ENCODE measurements at places on chromosomes 16 and 17.

- no peak for DNase-seq
These were observed 81.1 kb downstream of the ADAMTS18 start for GRCh38 chr16:77353587-77354263.

- no peak for DNase-seq
These were observed 686.2 kb downstream of the KCNJ2 start for GRCh38 chr17:70855401-70856054.

- no peak for DNase-seq
These were observed at the start of gene EVI2B for GRCh38 chr17:31313982-31314781. Gene EVI2B, minus strand, starts transcription at chr17:31314054. Its CDS starts 8,445 bp downstream, at chr17:31305609.

- DNase-seq: no peak
These were observed 36.3 kb downstream of the MYO18A start for GRCh38 chr17:29143894-29144293.

DNA sequence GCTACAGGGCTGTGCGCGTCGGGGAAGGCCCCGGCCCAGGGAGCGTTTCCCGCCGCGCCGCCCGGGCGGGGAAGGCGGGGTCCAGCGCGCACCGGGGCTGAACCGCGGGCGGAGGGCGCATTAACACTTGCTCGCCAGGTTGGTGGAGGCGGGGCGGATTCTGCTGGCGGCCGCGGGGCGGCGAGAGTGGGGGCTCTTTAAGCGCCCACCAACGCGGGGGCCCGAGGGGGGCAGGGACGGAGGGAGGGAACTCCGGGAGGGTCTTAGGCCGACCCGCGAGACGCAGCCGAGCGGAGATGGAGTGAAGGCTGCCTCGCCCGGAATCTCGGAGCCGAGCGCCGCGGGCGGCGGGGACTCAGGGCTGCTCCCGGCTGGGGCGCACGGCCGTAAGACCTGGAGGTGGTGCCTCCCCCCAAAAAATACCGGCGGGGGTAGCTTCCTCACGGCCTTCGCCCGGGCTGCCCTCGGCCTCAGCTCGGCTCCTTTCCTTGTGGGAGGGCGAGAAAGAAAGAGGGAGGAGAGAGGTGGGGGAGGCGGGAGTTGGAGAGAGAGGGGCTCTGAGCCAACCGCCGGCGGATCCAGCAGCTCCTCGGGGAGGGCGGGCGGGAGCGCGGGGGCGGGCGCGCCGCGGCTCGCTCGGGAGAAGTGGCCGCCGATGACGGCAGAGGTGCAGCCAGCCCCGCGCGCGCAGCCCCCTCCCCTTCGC, 415 bp upstream of the FOXF1 start:
- DNase-seq: no peak

DNA sequence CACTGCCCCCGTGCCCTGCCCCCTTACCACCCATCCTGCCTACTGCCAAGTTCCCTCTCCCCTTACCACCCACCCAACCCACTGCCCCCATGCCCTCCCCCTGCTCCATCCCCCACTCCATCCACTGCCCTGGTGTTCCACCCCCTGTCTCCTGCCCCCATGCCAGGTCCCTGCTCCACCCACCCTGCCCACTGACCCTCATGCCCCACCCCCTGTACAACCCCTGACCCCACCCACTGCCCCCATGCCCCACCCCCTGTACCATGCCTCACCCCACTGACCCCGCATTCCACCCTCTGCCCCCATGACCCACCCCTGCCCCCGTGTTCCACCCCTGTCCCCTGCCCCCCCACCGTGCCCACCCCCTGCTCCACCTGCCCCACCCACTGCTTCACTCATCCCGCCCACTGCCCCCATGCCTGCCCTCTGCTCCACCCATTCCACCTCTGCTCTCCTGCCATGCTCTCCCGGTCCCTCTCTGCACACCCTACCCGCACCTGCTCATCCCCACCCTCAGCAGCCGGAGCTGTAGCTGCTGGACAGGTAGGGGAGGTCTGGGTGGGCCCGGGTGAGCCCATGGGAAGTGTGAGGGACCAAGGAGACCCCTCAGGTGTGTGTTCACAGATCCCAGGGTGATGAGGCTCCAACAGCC, 7.4 kb upstream of the FN3KRP start:
- no peak for DNase-seq

GRCh38 chr17:63538693-63539595, 11.3 kb upstream of the DCAF7 start:
- no peak for DNase-seq

DNA sequence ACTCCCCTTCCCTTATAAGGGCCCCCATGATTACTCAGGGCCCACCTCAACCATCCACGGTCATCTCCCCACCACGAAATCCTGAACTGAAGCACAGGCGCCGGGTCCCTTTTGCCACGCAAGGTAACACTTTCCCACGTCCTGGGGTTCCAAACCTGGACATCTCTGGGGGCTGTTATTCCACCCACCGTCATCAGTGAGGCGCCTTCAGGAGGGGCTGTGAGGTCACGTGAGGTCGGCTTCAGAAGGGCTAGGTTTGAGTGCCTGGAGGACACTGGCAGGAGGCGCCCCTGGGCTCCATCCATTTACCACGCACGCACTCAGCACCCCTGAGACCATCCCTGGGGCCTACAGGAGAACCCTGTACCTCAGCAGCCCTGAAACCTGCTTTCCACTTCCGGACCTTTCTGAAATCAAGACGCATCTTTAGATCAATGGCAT, 4.1 kb downstream of the CD2BP2 start:
- no peak for DNase-seq

DNA sequence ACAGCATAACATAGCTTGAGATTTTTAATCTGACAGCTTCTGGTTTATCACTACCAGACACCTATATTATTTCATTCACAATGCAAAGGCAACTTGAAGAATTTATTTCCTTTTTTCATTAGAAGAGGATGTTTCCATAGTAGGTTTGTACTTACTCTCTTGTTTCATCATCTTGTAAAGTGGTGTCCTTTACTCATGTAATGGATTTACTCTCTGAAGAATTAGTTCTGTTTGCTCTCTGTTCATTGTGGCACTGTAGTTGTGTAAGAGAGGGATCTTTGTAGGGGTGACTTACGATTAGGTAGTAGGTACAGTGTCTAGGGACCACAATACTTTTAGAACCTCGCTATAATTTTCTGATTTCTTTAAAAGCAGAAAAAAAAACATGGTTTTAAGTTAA, 256.1 kb downstream of the BCAS3 start:
- no peak for DNase-seq

DNA sequence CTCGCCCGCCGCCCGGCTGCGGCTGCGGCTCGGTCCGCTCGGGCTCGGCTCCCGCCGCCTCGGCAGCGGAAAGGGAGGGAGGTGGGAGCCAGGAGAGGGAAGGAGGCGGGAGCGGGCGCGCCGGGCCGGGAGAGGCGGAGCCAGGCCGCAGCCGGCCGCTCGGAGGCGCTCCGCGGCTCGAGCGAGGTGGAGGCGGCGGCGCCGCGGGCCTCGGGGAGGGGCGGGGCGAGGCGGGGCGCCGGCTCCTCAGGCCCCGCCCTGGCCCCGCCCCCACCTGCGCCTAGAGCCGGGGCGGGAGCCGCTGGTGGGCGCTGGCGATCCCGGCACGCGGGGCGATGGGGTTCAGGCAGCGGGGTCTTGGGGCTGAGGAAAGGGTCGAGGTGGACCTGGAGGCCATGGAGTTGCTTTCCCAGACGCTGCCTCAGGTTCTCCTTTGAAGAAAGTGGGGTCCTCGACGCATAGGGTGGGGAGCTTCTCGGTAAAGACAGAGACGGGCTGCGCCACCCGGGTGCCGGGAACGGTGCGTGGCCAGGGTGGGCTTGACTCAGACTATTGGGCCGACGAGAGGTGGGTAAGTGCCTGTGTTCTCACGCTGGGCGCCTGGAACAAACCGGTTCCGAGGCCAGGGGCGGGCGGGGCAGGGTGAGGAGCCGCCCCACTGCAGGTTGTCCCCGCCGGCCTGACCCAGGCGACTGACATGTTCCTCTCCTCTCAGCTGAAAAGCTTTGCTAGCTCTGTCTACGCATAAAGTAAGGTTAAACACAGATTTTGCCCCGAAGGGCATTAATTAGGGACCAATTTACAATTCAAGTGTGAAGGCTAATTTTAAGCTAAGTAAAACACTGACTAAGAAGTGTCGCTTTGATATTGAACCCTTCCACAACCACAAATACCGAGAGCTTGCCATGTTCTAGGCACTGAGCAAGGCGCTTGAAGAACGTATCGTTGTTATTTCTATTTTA, at the start of gene CMTM4:
Gene CMTM4 (minus strand): TSS at position 75 of the 962 bp plus-strand sequence. CDS start 218 bp downstream, outside the sequence.
- DNase-seq: peak; percentile 76

DNA sequence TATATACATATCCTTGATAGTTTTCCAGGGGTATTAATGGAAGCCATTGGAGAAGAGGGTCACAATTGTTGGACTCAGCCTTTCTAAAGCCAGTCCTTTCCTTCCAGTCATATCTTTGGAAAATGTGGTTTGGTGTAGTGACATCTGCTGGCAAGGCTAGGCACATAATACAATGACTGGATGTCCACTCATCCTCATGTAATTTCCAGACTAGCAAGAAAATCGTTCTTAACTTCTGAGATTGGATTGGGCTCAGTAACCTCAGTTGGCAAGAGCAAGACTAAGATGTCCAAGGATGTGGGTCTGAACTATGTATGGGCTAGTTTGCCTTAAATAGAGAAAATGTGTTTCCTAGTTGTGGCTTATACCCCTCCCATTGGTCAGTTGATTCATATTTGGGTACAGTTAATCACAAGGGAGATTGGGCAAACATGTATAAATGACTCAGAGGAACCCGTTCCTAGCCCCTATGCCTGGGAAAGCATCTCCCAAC, 8.7 kb upstream of the KAT7 start:
- peak; percentile 22 for DNase-seq

- no peak for DNase-seq
These were observed 673 bp upstream of the CHD9 start for GRCh38 chr16:53053967-53054669.

DNA sequence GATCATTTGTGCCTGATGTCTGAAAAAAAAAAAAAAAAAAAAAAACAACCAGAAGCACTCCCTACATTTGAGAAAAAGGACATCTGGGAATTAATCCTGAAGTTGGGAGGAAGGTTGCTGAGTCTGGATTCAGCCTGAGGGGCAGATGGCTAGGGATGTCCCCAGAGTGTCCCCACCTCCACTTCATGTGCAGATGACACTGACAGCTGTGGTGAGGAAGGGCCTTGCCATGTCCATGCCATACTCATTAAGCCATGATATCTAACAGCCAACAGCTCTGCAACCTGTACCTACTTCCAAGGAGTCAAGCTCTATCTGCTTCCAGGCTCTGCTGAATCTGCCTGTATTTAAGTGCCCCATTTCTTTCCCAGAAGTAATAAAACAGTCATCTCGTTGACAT, 356.0 kb downstream of the CA10 start:
- DNase-seq: no peak

DNA sequence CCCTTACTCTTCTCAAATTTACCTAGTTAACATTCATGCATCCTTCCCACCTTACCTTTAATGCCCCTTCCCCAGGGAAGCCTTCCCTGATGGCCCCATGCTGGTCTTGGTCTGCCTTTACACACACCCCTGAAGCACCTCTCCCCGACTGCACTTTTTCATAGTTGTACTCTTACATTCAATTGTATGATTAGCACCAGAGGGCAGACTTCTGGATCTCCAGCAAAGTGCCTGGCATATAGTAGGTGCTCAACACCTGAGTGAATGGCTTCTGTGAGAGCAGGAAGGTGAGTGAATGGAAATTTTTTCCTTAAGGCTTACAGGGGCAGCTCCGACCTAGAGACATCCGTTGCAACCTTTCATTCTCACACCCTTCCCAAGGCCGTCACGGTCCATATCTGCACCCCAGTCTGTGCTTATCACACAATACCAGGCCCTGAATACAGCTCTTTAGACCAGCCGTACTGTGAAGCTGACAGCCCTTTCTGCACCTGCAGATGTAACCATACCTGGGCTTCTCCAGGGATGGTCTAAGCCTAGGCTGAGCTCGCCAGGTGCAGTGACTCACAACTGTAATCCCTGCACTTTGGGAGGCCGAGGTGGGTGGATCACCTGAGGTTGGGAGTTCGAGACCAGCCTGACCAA, 4.4 kb downstream of the PGAP3 start:
- no peak for DNase-seq

DNA sequence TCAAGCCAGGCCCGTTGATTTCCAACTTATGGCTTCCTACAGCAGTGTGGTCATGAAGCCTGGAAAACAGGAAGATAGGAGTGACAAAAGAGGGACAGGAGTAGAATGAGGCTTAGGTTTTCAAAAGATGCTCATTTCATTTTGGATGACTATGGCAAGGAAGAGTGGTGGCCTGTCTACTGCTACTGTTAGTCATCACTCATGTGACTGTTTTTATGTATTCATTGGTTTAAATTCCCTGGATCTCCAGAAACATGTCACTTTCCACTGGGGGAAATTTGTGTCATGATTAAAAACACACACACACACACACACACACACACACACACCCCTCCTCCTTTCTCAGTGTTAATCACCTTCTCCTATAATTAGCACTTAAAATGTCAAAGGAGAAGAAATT, 1.1 kb upstream of the CYLD start:
- no peak for DNase-seq

GRCh38 chr17:81923302-81924260, 4.0 kb downstream of the MAFG start:
- peak; percentile 57 for DNase-seq

- DNase-seq: no peak
These were observed 5.5 kb upstream of the CDIPT start for GRCh38 chr16:29868396-29869009.

DNA sequence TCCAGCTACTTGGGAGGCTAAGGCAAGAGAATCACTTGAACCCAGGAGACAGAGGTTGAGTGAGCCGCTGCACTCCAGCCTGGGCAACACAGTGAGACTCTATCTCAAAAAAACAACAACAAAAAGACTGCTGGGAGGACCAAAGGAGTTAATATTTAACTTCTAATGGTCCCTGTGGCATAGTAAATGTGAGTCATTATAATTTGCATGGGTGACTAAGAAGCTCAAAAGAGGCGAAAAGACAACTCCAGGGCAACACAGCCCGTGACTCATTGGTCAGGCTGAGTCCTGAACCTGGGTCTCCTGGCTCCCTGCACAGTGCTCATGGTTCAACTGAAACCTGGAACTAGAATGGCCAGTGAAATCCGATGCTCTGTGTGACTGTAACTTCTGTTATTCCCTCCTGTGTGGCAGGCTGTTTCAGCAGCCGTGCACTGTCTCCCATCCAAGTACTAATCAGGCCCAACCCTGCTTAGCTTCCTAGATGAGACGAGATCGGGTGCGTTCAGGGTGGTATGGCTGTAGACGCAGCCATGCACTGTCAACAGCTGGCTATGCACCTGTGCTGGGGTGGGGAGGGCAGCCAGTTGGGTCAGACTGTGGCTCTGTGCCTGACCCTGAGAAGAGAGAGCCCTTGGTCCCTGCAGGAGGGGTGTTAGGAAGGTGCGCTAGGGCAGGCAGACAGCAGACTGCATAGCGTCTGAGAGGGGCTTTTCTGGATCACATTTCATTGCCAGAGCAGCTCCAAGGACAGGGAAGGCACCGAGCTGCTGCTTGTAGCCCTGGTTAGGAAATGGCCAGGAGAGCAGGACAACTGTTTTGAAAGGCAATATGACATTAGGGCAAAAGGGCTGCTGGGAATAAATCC, 14.5 kb upstream of the GPRC5C start:
- no peak for DNase-seq

GRCh38 chr17:72588961-72589360, 468.1 kb downstream of the SOX9 start:
- no peak for DNase-seq

- DNase-seq: no peak
These were observed 13.9 kb upstream of the GINS3 start for GRCh38 chr16:58378401-58378800.

- DNase-seq: no peak
These were observed 15.3 kb upstream of the WNT3 start for GRCh38 chr17:46833840-46834208.

- no peak for DNase-seq
These were observed 16.8 kb downstream of the KCTD5 start for GRCh38 chr16:2698965-2699750.

GRCh38 chr17:45429339-45430005, 3.2 kb downstream of the ARHGAP27 start:
- DNase-seq: no peak
